ENCODE measurements at places on chromosomes 12 and 14. TPM values are rescaled to one million over a fixed set of nuclear protein-coding genes. Genes with fewer than 3 reads are reported as not detected.

DNA sequence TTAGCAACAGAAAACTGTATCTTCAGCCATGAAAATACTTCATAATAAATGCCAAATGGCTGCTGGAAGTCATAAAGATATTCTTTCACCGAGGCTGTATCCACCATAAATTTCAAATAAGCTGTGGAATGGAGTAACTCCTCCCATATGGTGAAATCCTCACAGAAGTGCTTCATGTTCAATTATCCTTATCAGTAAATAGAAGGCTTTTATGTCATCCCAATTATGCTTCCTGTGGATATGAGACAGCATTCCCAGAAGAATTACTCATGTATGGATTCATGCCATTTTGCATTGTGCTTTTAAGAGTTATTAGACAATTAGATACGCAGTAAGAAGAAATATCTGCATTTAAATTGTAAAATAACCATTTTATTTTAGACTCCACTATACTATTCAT lies 99.0 kb downstream of the RTN1 start:
- H3K27me3 ChIP-seq = peaks cover 6% of the 10 kb centered on the region
- no peak for DNase-seq
- no peak overlapping the region for H3K4me3 ChIP-seq
- no peaks in the 10 kb centered on the region for H3K4me1 ChIP-seq
- H3K27ac ChIP-seq = no peak overlapping the region
- no peaks in the 10 kb centered on the region for H3K36me3 ChIP-seq

The KRT75 gene
- total RNA-seq = not detected

The KLRK1 gene
- total RNA-seq = 117 TPM

DNA sequence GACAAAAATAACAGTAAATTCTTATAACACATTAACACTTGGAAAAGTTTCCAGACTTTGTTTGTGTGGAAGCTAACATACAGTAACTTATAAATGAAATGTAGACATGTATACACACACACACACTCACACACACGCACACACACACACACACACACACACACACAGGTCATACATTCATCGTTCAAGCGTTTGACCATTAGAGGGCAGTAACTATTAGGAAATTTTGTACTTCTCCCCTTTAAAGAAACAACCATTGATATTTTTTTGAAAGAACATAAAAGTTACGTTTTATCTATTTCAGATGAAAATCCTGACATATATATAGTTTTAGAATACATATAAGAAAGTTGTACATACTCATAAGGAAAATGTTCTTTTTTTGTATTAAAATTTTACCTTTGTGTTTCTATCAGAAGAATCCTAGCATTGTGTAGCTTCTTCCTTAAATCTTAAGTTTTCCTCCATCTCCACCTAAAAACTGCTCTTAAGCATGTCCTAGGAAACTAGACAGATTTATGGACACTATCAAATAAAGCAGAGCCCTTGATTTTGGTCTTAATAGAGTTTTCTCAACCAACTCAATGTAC lies 29.0 kb downstream of the PTPRQ start:
- H3K36me3 ChIP-seq = no peaks in the 10 kb centered on the region
- no peaks in the 10 kb centered on the region for H3K27me3 ChIP-seq
- no peak for DNase-seq
- H3K27ac ChIP-seq = no peak overlapping the region

DNA sequence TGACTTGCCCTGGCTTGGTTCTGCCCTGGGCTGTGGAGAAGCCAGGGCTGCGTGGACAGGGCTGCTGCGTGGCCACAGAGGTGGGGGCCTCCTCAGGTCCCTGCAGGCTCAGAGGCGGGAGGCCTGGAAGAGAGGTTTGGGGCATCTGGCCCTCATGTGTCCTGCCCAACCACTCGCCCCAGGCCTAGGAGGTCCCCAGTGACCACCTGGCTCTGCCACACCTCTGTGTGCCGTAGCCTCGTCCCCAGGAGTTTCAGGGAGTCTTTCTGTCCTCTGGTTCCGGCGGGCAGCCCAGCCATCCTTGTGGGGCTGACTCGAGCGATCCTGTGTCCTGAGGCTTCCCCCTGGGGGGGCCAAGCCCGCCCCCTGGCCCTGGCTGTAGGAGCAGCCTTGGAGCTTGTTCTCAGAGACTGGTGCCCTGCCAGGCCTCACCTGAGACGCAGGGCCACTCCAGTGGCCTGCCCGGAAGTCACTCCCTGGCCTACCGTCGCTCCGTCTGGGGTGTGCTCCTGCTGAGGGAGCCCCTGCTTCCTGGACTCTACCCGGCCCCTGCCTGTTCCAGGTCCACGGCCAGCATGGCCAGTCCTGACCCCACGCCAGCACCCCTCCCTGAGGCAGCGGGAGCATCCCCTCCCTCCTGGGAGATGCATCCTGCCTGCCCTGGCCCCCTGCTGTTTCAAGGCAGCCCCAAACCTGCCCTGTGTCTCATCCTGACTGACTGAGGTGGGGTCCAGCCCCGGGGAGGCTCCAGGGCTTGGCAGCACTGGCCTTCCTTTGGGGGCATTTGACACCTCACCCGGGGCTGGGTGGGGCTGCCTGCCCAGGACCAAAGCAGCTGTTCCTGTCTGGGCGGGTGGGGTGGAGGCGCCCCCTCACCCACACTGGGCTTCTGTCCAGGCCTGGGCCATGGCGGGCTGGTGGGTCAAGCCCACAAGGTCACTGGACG lies 13.9 kb downstream of the ASPG start:
- H3K36me3 ChIP-seq = no peaks in the 10 kb centered on the region
- DNase-seq = no peak
- peaks cover 3% of the 10 kb centered on the region for H3K4me1 ChIP-seq
- H3K27ac ChIP-seq = no peak overlapping the region
- H3K27me3 ChIP-seq = no peaks in the 10 kb centered on the region
- H3K4me3 ChIP-seq = no peak overlapping the region

GRCh38 chr14:34721129-34721528 lies 6.7 kb upstream of the CFL2 start:
- no peak overlapping the region for H3K27ac ChIP-seq
- peaks cover 26% of the 10 kb centered on the region for H3K27me3 ChIP-seq
- H3K4me3 ChIP-seq = no peak overlapping the region

GRCh38 chr12:112252184-112252583 lies 126.8 kb downstream of the TRAFD1 start:
- no peak overlapping the region for H3K27ac ChIP-seq
- no peak for DNase-seq
- no peaks in the 10 kb centered on the region for H3K4me1 ChIP-seq
- H3K36me3 ChIP-seq = peaks cover 23% of the 10 kb centered on the region
- H3K4me3 ChIP-seq = no peak overlapping the region

GRCh38 chr12:92105676-92106075 lies 40.0 kb downstream of the BTG1 start:
- peak overlapping the region; percentile 52 for H3K27ac ChIP-seq
- peak overlapping the region; percentile 45 for H3K4me3 ChIP-seq

The PTPRO gene
- total RNA-seq = 1.1 TPM

The KRT80 gene
- not detected for total RNA-seq

GRCh38 chr12:67754933-67755697 lies 106.6 kb downstream of the DYRK2 start:
- H3K4me3 ChIP-seq = no peak overlapping the region
- DNase-seq = no peak
- H3K27me3 ChIP-seq = no peaks in the 10 kb centered on the region
- no peaks in the 10 kb centered on the region for H3K36me3 ChIP-seq

DNA sequence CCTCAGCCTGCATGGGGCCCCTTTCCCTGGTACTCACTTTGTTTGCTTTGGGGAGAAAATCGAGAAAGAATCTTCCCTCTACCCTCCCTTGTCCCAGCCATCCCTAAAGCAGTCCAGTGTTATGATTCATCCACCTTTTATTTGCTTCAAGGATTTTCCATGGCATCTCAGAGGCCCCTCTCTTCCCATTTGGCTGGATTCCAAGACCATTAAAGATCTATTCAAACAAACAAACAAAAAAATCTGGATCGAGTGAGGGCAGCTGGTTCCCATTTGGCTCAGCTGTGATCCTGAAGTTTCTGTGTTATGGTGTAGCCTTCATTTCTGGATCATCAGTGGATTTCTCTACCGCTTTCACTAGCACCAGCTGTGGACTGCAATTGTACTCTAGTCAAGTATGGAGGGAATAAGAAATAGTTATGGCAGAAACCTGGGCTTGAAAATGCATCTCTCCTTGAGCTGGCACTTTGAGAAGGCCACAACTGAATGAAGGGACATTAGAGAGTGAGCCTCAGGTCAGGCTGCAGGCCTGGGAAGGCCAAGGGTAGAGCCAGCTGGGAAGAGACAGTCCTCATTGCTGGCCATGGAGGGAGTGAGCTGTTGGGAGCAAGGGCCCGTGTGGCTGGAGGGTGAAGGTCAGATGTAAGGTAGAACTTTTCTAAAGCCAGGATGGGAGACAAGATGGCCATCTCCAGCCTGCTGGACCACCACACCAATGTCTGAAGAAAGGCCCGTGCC lies 13.7 kb downstream of the KRT71 start:
- peaks cover 3% of the 10 kb centered on the region for H3K27me3 ChIP-seq
- H3K4me3 ChIP-seq = no peak overlapping the region
- no peak for DNase-seq

- H3K36me3 ChIP-seq = no peaks in the 10 kb centered on the region
- no peak overlapping the region for H3K4me3 ChIP-seq
- H3K27ac ChIP-seq = no peak overlapping the region
- no peak for DNase-seq
Measured at GRCh38 chr12:80745851-80746505, 29.3 kb downstream of the MYF5 start.

The CLEC1B gene
- total RNA-seq = not detected

GRCh38 chr14:93115821-93116675 lies at the start of gene ITPK1:
ITPK1 (minus strand) TSS chr14:93115925; CDS start chr14:93115163, 762 bp downstream.
- H3K27me3 ChIP-seq = no peaks in the 10 kb centered on the region
- peak; percentile 67 for DNase-seq
- peaks cover 7% of the 10 kb centered on the region for H3K36me3 ChIP-seq
- peak within 1 kb of the TSS; percentile 81 for H3K4me3 ChIP-seq

The PRPF39 gene
- 41.6 TPM for total RNA-seq

DNA sequence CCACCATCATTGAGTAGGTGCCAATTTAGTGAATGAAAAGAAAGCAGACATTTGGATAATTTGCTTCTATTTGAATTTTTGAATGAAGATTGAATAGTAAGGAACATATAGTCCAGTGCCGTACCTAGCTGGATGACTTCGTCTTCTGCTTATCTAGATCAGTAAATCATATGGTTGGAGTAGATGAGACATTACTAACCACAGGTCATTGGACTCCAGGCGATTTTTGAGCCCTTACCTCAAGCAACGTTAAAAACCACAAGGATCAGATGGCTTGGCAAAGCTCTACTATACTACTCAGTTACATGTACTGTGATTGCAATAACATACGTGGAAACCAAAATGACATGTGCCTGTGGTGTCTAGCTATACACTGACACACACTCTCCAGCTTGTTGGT lies 1.7 kb upstream of the SPATS2 start:
- peak overlapping the region; percentile 97 for H3K4me3 ChIP-seq
- no peak overlapping the region for H3K27ac ChIP-seq
- peaks cover 33% of the 10 kb centered on the region for H3K4me1 ChIP-seq
- DNase-seq = no peak

DNA sequence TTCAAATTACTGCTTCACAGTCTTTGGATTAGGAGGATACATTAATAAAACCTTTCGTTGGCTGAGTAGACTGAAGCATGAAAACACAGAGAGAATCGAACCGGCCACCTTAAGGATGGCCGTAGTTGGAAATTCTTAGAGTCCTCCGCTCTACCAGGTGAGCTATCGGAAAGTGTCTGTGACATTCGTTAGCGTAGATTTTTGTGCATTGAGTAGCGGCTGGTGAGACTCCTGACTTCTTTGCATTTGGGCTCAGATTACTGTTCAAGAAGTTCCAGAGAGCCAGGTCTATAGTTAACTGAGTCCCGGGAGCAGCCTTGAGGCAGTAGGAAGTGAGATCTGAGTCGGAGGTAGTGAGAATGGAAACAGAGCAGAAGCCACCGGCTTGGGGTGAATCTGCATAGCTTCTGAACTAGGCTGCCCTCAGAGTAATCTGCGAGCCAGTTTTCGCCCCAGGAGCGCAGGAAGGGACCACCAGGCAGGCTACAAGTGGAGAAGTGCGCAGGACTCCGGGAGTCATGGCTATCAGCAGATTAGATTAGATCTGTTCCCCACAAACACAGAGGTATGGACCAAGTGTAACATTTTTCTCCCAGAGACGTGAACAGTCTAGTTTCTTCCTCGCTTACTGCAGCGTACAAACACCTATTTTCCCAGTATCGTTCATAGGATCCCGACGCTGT lies 11.0 kb downstream of the OR6S1 start:
- H3K27ac ChIP-seq = peak overlapping the region; percentile 50
- peaks cover 3% of the 10 kb centered on the region for H3K36me3 ChIP-seq
- H3K27me3 ChIP-seq = peaks cover 74% of the 10 kb centered on the region
- H3K4me1 ChIP-seq = peaks cover 52% of the 10 kb centered on the region

DNA sequence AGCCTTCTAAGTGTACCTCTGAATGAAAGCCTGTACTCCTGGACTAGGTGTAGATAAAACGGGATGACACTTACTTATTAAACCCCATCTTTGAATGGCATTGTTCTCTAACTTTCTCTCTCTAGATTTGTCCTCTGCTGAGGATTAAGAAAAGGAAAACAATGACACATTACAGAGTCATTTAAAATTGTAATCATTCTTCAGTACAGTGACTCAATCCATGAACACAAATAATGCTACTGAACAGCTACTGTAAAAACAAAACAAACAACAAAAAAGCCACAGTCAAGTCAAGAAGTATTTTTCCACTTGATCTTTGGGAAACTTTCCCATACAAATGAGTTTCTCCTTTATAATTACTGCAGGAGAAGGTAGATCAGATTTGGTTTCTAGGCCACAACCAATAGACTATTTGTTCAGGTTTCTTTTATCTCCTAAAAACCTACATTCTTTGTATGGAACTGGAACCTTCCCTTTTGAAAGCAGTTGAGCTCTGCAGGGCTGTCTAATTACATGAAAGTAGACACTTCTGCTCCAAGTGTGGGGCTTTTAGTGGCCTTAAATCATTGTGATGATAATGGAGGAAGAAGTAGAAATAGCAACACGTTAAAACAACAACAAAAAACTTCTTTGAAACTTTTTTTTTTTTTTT lies 219.1 kb downstream of the ESR2 start:
- no peaks in the 10 kb centered on the region for H3K4me1 ChIP-seq
- H3K36me3 ChIP-seq = peaks cover 63% of the 10 kb centered on the region
- no peak for DNase-seq
- no peaks in the 10 kb centered on the region for H3K27me3 ChIP-seq
- no peak overlapping the region for H3K27ac ChIP-seq
- H3K4me3 ChIP-seq = no peak overlapping the region

DNA sequence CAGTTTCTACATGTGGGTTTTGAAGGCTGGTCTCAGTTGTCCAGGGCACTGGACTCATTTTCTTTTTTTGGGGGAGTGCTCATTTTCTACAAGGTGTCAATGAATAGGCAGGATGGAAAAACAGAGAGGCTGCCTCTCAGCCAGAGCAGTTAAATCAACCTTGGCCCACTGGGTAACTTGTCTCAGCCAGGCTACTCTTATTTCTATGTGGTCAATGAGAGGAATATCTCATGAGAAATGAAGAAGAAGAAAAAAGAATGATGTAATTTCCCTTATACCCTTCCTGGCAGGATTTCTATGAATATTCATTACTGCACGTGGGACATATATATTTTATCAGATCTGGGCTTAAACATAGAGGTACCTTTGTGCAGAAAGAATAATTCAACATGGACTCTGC lies 155.2 kb upstream of the E2F7 start:
- no peak overlapping the region for H3K27ac ChIP-seq
- no peaks in the 10 kb centered on the region for H3K4me1 ChIP-seq
- H3K36me3 ChIP-seq = no peaks in the 10 kb centered on the region
- H3K4me3 ChIP-seq = no peak overlapping the region
